Femur (tissue), 1 donor: ENCODE measurements at places on chromosomes 2 and 18.

DNA sequence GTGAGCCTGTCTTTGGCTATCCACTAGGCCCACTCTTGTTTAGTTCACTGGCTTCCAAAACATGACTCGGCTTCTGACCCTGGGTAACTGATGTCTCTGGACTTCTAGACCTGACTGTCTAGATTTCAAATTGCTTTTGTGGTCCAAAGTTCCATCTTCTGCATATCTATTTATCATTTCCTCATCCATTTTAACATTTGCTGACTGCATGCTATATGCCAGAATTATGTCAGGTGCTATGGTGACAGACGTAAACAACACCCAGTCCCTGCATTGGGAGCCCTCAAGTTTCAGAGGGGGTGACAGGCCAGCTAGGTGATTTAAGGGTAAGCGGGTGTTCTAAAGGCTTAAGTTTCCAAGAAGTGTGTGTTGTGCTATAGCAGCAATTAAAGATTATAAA lies 140.9 kb downstream of the PIEZO2 start:
- no peak for DNase-seq

GRCh38 chr2:39800752-39801151 lies 21.7 kb upstream of the THUMPD2 start:
- DNase-seq = no peak

DNA sequence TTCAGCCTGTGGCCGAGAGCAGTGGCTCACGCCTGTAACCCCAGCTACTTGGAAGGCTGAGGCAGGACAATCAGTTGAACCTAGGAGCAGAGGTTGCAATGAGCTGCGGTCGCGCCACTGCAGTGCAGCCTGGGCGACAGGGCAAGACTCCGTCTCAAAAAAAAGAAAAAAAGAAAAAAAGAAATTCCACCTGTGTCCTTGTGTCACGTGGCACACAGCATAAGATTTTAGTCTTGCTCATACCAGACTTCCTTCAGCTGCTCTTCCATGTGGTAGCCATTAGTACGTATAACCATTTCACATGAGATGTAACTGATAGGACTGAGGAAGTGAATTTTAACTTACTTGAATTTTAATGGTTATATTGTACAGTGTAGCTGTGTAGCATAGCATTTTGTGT lies 4.0 kb downstream of the NOP58 start:
- DNase-seq = no peak

GRCh38 chr18:59343926-59344325 lies 15.1 kb downstream of the LMAN1 start:
- DNase-seq = no peak

- no peak for DNase-seq
Observed at GRCh38 chr2:118710481-118710880, 137.0 kb downstream of the EN1 start.

GRCh38 chr18:49303379-49303778 lies 157.1 kb downstream of the DYM start:
- no peak for DNase-seq

DNA sequence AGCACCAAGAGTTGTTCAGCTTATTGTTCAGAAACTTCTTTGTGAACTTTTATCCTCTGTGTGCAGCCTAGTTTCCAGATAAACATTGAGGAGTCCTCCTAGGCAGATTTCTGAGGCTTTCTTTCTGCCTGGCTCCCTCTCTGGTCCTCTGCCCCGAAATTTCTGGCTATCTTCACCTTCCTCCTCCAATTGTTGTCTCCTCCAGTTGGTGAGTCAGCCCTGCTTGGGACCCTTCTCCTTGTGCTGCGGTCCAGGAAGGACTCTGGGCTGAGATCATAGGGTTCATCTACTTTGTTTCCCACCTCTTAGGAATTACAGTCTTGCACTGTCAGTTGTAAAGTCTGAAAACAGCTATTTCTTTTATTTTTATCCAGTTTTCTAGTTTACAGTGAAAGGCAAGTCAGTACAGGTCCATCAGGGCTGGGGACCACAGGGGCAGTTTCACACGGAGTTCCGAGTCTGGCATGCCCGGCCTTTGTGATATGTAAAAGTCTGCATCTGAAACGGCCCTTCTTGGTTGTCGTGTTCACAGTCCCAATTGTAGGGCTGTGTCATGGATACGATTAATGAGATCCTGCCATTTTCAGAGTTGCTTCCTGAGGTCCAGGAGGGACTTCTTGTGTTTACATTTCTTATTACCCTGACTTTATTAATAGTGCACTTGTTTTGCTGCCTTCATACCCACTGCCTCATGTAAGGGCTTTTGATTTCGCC lies 100.8 kb downstream of the SMC6 start:
- no peak for DNase-seq

DNA sequence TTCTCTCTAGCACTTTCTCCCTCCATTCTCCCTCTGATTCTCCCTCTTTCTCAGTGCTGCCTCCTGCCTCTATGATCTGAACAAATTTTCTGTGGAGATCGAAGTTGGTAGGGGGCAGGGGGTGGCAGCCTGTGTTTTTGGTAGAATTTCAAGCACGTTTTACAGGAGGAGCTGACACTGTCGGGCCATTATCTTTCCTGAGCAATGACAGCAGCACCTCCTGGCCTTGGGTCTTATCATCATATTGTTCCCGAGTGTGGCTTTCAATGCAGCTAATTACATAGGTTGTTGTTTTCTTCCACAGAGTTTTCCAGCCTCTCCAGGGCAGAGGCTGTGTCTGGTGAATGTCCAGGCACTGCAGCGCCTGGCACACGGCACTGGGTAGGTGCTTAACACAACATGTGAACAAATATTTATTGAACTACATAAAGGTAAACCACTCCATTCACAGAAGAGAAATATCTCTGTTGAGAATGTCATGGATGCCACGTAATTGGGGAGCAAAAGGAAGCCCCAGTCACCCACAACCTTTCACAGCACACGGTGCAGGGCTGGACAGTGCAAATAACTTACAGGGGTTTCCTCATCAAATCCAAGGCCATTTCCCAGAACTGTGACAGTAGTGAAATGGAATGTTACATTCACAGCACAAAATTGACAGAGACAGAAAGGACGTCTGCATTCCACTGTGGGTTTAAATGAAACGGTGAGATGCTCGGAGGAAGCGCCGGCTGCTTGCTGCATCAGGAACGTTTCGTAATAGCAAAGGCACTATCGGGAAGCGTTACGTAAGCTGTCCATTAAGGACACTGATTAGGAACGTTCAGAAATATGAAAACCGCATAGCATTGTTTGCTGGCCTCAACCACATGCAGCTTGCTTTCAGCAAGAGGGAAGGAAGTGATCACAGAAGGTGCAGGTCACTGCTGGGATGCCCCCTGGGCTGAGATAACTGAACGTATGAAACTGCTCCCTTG lies 6.5 kb upstream of the KCNG2 start:
- peak; percentile 48 for DNase-seq

GRCh38 chr2:207686812-207687211 lies 24.6 kb upstream of the CCNYL1 start:
- DNase-seq = no peak

GRCh38 chr2:59390581-59390980 lies 1149.5 kb upstream of the FANCL start:
- no peak for DNase-seq

DNA sequence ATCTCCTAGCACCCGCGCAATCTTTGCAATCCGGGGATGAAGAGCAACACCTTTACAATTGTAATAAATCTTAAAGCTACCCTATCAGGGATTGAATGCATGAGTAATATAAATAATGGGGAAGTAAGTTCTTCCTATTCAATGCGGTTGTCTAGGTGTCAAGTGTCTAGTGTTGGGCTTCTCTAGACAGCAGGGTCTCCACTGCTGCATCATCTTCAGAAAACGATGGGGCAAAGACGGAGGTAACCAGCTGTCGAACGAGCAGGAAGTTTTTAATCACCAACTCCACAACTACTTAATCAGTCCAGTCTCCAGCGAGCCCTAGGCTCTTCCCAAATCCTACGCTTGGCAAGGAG lies 573 bp downstream of the STAM2 start:
- DNase-seq = no peak

DNA sequence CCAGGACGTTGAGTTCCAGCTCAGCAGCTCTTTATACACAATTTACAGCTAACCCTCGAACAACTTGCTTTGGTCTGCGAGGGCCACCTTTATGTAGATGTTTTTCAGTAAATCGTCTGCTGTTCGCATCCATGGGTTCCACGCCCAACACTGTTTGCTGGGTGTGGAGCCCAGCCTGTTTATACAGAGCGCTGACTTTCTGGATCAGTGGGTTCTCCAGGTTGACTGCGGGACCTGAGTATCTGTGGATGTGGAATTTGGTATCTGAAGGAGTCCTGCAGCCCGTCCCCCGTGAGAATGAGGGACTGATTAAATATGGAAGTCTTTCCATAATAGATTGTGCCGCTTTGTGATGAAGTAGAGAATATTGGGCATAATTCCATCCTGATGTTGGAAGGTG lies 2.9 kb downstream of the CTDP1 start:
- DNase-seq = no peak

DNA sequence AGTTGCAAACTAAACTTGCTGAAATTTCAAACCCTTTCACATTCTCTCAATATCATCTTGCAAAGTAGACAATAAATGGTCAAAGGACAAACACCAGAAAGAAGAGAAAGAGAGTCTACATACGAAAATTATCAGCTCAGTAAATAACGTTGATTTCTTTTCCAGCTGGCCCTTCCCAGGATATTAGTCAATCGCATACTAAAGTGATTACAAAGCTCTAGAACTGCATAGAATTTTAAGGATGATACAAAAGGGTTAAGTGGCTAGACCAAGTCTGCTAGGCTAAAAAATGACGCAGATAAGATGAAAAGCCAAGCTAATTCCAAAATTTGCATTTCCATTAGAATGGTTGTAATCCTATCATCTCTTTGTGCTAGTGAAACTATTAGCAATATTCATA lies 405.7 kb downstream of the FBXO15 start:
- DNase-seq = no peak
